ENCODE measurements at places on chromosomes 6 and 20.

- no peak for DNase-seq
Observed at GRCh38 chr6:7545316-7546019, 4.0 kb downstream of the DSP start.

- peak; percentile 29 for DNase-seq
Observed at GRCh38 chr20:44776980-44777379, 31.3 kb downstream of the KCNK15 start.

GRCh38 chr20:22052025-22052650 lies 346.7 kb downstream of the PAX1 start:
- no peak for DNase-seq

DNA sequence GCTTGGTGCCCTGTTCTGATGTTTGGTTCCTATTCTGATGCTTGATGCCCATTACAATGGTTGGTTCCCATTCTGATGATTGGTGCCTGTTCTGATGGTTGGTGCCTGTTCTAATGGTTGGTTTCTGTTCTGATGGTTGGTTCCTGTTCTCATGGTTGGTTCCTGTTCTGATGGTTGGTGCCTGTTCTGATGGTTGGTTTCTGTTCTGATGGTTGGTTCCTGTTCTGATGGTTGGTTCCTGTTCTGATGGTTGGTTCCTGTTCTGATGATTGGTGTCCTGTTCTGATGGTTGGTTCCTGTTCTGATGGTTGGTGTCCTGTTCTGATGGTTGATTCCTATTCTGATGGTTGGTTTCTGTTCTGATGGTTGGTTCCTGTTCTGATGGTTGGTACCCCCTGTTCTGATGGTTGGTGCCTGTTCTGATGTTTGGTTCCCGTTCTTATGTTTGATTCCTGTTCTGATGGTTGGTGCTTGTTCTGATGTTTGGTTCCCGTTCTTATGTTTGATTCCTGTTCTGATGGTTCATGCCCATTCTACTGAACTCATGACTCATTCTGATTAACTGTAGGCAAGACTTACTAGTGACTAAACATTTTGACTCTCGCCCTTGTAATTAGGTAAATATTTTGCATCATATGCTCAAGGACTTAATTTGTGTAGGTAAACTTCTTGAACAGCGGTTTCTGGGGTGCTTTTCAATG lies 146.2 kb downstream of the DLL1 start:
- DNase-seq = no peak

DNA sequence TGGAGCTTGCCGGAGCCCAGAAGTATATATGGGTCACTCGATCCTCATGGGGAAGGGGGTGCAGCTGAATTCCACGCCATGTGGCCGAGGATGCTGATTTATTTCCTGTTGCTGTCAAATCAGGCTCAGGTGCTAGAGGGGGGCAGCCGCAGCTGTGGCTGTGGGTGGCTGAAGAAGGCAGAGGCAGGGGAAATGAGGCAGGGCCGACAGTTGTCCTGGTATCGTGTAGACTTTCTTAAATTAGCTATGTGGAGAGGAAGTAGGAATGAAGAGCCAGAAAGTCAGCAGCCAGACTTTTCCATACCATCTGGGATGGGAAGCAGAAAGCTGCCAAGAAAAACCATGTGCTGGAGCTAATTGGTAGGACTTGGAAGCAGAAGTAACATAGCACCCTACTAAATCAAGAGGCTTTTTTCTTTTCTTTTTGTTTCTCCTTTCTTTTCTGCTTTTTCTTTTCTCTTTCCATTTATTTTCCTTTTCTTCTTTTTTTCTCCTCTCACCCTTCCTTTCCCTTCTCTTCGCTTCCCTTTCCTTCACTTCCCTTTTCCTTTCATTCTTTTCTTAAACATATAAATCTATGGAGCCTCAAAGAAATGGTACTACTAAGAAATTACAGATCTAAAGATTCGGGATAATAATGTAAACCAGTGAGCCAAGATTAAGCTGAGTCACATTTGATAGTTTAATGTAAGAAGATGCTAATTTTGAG lies 90.6 kb upstream of the CD83 start:
- DNase-seq = peak; percentile 43

DNA sequence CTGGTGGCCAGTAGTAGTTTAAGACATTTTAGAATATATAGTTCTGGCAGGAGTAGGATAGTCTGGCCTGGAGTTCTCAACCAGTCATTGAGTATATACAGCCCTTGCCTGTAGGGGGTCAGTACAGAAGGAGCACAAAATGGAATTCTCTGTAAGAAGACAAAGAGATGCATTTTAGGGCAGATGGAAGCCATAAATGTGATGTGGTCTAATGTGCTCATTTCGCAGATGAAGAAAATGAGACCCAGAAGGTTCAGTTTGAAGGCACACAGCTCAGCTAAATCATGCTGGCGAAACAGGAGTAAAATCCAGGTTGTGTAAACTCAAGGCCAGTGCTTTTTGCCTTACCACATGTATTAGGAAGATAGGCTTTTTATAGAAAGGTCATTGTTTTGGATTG lies 29.6 kb downstream of the QKI start:
- DNase-seq = no peak

- DNase-seq = no peak
Observed at GRCh38 chr6:148261470-148261869, 81.2 kb upstream of the SASH1 start.
